ENCODE measurements at places on chromosomes 12 and 14.

DNA sequence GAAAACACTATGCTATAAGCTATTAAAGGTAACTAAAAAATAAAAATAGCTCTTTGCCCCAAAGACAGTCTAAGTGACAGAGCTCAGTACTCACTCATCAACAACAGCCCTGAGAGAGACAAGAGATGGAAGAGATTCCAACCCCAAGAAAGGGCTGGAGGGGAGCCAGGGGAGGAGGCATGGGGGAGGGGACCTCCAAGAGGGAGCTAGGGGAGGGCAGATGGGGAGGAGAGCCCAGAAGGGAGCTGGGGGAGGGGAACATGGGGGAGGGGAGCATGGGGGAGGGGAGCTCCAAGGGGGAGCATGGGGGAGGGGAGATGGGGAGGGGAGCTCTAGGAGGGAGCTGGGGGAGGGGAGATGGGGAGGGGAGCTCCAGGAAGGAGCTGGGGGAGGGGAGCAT is 7.7 kb downstream of the SSH1 start:
- no peak for DNase-seq

DNA sequence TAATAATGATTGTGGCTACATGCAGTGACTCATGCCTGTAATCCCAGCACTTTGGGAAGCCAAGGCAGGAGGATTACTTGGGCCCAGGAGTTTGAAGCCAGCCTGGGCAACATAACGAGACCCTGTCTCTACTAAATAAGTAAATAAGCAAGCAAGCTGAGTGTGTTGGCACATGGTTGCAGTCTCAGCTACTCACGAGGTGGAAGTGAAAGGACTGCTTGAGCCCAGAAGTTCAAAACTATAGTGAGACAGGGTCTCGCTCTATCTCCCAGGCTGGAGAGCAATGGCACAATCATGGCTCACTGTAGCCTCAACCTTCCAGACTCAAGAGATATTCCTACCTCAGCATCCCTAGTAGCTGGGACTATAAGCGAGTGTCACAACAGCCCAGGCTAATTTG is 64.7 kb downstream of the RPS6KA5 start:
- no peak for DNase-seq

DNA sequence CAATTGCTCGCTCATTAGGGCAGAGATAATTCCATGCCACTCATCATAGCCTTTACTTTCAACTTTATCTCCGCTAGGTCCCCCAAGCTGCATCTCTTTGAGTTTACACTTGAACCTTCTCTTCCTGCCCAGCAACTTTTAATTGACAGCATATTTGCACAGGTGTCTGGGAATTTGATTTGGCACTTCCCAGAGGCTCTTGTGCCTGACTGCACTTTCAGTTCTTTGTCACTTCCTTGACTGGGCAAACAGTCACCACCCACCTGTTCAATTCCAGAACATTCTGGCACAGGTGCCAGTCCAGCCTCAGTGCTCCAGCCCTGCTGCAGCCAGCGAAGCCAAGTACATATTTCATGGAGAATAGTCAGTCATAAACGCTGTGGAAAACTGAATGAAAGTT is 110.1 kb upstream of the LRIG3 start:
- no peak for DNase-seq

GRCh38 chr12:79932357-79932756 is 2.5 kb downstream of the PPP1R12A start:
- no peak for DNase-seq

DNA sequence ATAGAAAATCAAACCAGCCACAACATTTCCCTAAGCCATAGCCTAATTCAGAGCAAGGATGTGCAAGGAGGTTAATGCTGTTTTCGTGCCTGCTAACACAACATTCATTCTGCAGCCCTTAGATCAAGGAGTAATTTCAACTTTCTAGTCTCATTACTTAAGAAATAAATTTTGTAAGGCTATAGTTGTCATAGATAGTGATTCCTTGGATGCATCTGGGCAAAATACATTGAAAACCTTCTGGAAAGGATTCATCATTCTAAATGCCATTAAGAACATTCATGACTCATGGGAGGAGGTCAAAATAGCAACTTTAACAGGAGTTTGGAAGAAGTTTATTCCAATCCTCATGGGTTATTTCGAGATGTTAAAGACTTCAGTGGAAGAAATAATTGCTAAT is 283.2 kb downstream of the RPAP3 start:
- no peak for DNase-seq

GRCh38 chr12:101327546-101327945 is 47.6 kb downstream of the UTP20 start:
- DNase-seq = no peak

DNA sequence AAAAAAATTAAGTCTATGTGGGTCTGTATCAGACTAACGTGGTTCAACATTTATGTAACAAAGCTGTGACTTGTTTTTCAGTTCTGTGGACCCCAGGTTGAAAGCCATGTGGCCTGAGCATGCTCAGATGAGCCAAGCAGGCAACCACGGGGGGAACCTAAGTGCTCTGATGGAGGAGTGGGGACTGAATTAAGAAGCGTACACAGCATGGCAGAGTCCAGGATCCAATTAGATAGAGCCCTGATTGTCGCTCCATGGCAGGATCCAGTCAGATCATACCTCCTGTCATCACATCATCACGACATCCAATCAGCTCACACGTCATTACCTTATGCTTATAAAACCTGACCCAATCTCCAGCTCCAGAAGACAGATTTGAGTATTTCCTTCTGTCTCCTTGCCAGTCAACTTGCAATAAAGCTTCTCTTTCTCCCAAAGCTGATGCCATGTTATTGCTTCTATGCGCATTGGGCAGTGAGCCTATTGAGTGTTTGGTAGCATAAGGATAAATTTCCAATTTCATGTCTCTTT is 1013.1 kb upstream of the TMEM132C start:
- DNase-seq = no peak

DNA sequence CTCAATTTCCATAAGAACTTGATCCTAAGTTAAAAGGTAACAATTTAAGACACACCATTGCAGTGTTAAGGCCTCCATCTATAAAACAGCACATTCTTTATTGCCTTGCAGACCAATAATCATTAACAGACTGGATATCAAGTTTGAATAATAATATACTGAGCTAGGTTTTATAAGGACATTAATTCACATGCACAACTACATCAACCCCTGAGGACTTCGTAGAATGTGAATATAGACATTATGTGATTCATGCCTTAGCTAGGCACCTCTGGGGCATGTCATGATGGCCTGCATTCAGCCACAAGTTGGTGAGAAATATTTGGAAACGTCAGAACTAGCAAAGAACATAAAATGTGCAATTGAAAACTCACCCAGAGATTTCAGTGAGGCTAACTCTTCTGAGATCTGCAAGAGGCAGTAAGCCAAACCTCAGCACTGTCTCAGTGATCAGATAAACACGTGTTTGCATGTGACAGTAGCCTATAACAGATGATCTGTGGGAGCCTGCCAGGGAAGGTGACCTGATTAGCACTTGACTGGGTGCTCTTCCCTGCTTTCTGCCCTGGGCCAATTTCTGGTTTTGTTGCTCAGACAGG is 492.2 kb downstream of the FLRT2 start:
- DNase-seq = no peak

GRCh38 chr12:95424271-95424994 is 49.5 kb upstream of the METAP2 start:
- DNase-seq = no peak

- DNase-seq = no peak
These were observed 1.4 kb upstream of the HOXC6 start for GRCh38 chr12:54026640-54027441.

- DNase-seq = no peak
These were observed 11.7 kb downstream of the TAOK3 start for GRCh38 chr12:118361092-118361404.

GRCh38 chr14:98160901-98161300 is 1111.1 kb downstream of the BCL11B start:
- no peak for DNase-seq

- DNase-seq = no peak
These were observed 92.7 kb upstream of the DCD start for GRCh38 chr12:54740882-54741281.

DNA sequence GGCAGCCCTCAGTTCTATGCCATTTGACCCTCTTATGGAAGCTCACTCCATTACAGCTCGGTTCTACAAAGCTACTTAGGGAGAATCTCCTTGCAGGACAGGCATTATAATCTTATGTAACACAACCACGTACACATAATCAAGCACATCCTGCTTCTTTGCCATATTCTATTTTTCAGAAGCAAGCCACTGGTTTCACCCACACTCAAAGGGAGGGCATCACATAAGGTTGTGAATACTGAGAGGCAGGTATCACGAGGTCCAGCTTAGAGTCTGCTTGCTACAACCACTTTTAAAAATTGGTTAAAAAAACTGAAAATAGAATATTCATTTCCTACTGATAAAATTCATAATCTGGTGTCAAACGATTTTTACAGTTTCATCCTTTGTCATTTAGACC is 589.2 kb downstream of the SLC16A7 start:
- DNase-seq = no peak

GRCh38 chr12:12441843-12442461 is 85.1 kb downstream of the BORCS5 start:
- no peak for DNase-seq

DNA sequence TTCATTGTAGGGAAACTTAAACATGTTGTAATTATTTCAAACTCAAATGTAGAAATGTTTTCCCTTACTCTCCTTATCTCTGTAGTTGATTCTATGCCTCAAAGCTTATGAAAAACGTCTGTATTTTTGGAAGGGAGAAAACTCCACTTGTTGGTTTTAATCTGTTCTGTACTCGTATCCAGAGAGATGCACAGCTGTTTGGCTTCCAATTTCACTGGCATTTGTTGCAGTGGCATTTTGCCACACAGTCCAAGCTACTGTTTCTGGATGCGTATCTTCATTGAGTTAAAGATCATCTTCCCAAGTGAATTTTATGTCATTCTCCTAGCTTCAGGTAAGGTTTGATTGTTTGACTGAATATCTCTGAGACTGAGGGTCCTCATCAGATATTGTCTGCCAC is 481.4 kb downstream of the TRHDE start:
- DNase-seq = no peak

DNA sequence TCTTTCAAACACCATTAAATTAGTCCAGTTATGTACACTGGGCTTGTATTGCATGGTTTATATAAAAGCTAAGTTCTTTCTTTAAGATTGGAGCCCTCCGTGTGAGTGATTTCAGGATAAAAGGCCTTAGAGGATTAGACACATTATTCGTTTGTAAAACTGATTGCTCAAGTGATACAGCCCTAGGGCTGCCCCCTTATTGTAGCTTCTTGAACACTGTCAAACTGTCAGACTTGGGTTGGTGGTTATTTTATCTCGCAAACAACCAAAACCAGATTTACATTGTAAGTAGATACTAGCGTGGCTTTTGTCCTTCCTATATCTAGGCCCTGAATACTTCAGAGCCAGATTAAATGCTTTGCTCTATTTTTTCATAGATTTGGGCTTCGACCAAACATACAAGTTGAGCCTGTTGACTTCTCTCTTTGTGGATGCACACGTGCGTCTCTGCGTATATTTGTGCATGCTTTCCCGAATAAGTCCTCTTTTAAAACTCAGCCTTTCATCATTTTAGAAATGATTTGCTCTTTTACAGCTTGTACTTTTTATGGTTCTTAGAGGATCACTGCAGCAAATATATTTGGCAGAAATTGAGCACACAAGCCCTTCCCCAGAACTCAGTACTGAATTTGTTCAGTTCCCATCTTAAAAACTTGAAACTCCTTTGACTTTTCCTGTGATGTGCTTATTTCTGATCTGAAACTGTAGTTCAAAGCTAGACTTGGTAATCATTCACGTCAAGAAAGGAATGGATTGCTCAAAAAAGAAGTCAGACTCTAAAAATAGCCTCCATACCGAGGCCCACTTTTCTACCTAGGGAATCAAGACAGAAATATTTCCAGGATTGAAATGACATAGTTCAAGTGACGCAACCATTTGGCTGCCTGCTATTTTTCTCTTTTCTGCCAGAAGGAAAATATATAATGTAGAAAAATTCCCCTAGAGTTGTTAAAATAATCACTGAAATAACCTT is 129.5 kb downstream of the ETV6 start:
- no peak for DNase-seq

GRCh38 chr12:110941391-110941790 is 21.0 kb upstream of the MYL2 start:
- no peak for DNase-seq

- DNase-seq = no peak
These were observed 35.8 kb downstream of the PRMT8 start for GRCh38 chr12:3526776-3527175.

- no peak for DNase-seq
These were observed 22.1 kb upstream of the LRRC9 start for GRCh38 chr14:59897757-59898383.

- DNase-seq = no peak
These were observed 6.1 kb upstream of the SLC35E3 start for GRCh38 chr12:68739891-68740290.

GRCh38 chr14:102486513-102487203 is 22.9 kb downstream of the ANKRD9 start:
- no peak for DNase-seq

DNA sequence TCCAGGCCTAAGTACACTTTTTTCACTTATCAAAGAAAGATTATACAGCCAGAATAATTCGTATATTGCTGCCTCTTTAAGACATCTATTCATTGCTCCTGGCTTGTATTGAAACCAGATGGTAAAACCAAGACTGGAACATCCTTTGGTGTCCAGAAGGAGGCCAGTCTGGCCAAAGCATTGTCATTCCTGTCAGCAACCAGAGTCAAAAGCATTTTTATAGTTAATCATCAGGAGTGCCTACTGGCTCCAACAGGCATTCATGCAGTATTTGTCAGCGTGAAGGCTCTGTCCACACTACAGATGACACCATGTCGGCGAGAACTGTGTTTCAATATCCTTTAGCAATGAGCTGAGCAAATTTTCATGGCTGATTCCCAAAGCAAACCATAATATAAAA is 118.0 kb upstream of the G2E3 start:
- no peak for DNase-seq

- DNase-seq = no peak
These were observed 13.5 kb downstream of the HECTD1 start for GRCh38 chr14:31194095-31194494.

GRCh38 chr12:5201554-5202218 is 158.0 kb downstream of the KCNA5 start:
- DNase-seq = no peak

GRCh38 chr12:2668816-2669215 is 126.0 kb upstream of the FKBP4 start:
- no peak for DNase-seq

GRCh38 chr12:120468821-120469449 is 613 bp downstream of the SRSF9 start:
- peak; percentile 40 for DNase-seq

GRCh38 chr12:102302553-102302952 is 104.9 kb upstream of the PMCH start:
- no peak for DNase-seq

GRCh38 chr12:68780731-68781130 is 27.2 kb upstream of the MDM2 start:
- no peak for DNase-seq
